Amniotic stem cell (primary cell): ENCODE measurements at places on chromosomes 2 and 18.

GRCh38 chr2:71069376-71069775 is 928 bp downstream of the NAGK start:
- no peak for DNase-seq

DNA sequence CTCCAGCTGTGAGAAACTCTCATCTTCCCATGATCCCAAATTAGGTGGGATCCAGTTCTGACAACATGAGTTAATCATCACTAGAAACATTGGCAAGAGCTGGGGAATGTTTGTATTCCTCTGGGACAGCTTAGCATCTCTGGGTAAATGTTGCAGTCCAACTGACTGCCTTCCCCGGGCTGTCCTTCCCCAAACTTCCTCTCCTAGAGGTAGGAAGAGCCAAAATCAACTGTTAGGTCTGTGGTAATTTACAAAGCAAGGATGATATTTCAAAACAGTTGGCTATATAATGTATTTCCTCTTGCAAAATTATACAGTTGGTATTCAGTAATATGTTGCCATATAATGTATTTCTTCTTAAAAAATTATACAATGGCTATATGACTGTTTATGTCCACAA is 148.5 kb downstream of the MGAT5 start:
- no peak for DNase-seq

DNA sequence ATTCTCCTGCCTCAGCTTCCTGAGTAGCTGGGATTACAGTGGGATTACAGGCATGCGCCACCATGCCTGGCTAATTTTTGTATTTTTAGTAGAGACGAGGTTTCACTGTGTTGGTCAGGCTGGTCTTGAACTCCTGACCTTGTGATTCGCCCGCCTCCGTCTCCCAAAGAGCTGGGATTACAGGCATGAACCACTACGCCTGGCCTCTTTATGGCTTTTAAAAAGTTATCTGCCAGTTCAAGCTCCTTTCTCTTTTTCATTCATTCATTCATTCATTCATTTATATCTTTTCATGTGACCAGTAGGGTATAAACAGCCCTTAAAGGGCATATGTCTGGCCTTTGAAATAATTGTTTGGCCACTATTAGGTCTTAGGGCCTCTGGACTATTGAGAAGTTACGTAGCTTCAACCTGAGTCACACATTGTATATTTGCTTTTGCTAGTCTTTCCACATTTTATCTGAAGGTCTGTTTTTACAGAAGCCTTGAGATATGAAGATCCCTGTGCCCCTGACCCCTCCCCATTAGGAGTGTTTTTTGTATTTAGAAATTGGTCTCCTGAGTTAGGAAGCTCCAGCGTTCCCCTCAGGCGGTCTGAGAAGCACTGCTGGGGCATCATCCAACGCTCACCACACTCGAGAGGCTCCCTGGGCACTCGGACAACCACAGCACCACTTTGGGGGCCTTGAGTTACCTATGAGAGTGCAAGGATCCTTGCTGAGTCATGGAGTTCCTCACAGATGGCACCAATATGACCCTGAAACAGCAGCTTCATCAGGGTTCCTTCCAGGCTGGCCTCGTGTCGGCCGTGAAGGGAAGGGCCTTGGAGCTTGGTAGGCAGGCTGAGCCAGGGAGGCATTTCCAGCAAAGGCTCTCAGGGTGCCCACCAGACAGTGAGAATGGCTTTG is 21.8 kb downstream of the FZD5 start:
- DNase-seq, result no peak

DNA sequence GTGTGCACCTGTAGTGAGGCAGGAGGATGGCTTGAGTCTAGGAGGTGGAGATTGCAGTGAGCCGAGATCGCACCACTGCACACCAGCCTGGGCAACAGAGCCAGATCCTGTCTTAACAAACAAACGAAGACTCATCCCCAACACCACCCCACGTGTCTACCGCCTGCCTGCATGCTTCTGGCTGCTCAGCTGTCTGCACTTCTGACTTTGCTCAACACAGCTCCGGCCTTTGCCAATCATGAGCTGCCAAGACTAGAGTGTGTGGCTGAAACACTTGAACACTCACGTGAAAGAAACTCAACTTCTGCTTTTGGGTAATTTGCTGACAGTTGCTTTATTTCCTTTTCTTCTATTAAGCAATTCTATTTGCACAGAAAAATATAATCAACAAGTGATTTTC is 32.1 kb upstream of the SP3 start:
- no peak for DNase-seq

DNA sequence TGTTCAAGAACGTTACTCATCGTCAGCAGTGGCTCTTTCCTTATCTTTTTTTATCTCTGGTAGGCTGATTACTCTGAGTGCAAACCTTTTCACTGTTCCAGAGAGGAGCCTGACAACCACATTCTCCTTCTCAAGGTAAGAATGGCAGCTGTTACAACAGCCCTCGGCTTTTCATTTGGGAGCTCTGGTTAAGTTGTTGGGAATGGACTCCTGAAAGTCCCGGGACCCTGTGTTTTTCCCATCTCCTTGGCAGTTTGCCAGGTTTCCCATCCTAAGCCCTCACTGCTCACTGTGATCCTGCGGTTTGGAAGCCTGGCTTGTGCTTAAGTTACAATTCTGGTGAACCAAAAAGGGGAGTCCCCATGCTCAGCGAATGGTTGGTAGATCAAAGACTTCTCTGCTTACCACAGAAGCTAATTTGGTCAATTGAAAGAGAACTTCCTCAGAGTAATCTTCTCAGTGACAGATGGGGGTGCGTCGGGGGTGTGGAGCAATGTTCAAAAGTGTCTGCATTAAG is 122.3 kb downstream of the LYPD6B start:
- no peak for DNase-seq

- DNase-seq, result no peak
These were observed 150.7 kb downstream of the COL4A4 start for GRCh38 chr2:227013330-227013729.

DNA sequence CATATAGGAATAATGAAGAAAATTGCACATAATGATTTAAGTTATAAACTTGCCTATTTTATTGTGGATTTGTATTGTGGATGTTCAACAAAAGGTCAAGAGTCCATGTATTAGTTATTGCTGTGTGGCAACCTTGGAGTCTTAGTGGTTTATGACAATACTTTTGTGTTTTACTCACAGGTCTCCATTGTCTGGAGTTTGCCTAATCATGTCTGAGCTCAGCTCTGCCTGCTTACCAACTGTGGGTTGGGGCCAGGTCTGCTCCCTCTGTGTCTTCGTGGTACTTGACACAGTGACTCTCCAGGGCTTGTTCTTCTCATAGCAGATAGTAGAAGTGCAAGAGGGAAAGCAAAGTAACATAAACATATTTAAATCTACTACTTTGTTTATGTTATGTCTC is 382.5 kb downstream of the CBLN2 start:
- DNase-seq, result no peak

DNA sequence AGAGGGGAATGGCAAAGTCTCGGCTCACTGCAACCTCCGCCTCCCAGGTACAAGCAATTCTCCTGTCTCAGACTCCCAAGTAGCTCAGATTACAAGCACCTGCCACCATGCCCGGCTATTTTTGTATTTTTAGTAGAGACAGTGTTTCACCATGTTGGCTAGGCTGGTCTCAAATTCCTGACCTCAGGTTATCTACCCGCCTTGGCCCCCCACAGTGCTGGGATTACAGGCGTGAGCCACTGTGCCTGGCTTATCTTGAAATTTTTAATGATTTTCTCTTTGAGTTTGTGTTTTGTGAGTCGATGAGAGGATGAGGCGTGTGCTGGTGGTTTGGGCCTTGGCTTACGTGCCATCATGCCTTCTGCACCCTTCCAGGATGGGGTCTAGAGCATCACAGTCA is 101.3 kb upstream of the ST3GAL5 start:
- DNase-seq, result no peak

DNA sequence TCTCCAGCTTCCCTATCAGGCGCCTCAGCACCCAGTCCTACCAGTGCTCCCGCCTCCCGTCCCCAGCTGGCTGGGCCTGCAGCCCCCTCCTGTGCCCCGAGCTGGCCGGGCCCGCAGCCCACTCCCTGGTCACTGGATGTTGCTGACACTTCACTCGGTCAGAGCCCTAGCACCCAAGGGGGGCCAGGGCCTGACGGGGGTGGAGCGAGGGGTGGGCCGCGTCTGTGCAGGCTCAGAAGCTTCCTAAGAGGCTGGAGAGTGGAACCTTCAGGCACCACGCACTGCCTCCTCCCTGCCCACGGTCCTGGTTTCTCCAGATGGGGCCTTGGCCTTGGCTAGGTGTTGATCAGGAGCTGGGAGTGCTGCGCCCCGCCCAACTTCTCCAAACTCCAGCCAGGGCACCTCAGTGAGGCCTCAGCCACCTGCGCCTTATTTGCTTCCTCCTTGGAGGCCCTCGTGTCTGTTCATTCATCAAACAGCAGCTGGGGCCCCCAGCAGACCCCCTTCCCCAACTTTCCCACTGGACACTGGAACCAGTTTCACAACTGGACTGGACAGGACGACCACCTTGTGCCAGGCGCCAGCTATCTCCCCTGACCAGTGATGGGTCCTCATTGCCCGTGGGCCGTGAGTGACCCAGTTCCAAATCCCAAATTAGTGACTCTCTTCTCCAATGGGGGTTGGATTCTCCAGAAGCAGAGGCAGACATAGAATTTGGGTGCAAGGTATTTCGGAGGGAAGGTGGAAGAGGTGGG is 16.7 kb downstream of the CAPN10 start:
- no peak for DNase-seq

DNA sequence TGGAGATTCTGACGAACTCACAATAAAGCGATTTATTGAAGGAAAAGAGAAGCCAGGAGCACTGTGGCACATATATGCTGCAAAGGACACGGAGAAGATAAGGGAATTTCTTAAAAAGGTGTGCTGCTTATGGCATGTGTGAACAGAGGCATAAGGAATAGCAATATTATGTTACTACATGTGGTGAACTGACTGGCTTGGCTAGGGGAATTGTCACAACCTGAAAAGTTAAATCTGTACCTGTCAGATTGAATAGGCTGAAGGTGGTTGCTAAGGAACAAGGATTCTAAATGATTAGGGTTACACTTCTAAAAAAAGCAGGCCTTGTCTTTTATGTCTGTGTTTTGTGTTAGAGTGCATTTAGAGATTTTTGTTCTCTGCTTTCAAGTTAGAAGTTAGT is 48.4 kb downstream of the KDM3A start:
- DNase-seq, result no peak

GRCh38 chr2:81136296-81136695 is 831.7 kb upstream of the LRRTM1 start:
- no peak for DNase-seq

- DNase-seq, result no peak
These were observed 38.5 kb downstream of the PSMG2 start for GRCh38 chr18:12741351-12741750.

DNA sequence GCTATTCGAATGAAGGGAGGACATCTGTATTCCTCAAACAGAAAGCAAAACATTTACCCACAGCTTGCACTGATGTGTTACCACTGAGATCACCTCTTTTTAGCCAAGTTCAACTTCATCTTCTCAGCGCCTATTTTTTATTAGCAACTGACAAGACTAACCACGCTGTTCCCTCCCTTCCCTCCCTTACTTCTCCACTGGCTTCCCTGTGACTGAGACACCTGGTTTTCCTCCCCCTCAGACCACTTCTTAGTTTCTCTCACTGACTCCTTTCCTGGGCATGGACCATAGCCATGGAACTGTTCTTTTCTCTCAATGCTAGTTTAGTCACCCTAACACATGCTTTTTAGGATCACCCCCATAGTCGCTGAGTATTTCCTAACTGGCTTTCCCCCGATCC is 3.3 kb downstream of the L3MBTL4 start:
- no peak for DNase-seq

DNA sequence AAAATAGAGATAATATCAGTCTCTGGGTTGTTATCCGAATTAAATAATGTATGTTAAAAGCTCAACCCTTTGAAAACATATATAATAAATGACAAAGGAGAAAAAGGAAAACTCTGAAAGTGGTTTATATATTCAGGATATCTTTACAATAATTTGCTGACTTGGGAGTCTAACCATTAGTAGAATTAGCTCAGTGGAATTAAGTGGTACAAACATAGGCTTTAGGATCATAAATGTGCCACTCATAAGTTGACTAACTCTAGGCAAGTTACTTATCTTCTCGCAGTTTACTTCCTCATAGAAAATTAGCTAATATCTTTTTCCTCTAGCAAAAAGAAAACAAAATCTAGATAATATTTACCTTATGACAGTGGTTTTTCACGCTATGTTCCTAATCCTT is 44.6 kb downstream of the HEATR5B start:
- DNase-seq, result no peak

DNA sequence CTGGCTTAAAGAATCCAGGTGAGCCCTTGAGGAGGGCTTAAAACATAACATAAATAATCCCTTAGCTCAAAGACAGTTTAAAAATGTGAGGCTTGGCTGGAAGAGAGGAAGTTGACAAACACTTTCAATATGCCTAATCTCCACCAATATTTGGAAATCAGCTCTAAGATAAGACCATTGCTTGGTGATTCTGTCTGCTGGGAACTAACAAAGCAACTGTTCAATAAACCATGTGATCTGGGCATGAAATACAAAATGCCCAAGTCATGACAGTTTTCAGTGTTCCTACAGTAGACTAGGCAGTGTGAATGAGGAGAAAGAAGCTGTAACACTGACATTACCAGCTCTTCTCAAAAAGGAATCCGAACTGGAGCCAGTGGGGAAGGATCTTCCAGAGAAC is 10.7 kb downstream of the MFF start:
- no peak for DNase-seq

DNA sequence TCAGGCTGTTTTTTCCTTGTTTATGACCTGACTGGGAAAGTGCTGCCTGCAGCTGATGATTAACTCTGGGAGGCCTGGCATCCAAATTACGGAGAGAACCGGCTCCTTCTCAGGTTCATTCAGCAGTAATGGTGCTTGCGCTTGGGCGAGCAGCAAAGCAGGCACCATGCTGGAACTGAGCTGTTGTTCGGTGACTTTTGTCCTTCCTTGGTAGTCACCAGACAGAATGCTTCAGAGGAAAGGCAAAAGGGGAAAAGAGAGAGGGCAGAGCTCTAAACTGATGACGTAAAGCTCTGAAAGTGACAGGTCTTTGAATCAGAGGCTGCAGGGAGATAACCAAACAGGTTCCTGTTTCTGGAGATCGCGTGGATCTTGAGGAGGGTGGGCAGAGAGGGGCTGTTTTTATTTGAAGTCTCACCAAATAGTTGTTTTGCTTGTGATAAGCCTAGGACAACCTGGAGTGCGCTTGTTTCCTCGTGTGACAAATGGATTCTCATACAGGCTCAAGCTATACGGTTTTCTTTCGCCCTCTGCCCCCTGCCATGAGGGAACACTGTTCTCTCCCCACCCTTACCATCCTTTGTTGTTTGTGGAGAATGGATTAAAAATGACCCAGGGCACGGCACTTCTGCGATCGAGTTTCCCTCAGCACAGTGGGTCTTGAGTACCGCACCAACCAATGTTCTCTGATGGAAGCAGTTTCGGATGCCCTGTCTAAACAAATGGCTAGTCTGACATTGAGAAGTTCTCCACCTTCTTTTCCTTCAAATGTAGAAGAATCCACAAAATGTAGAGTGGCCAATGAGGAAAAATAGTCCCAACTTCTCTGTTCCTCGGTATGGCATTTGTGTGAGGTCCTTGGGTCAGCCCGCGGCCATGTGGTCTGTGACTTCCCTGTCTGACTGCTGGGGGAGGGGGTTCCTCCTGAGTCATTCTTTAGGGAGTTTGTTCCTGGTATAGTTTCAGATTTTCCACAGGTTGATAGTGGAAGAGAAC is 1.3 kb downstream of the RASGRP3 start:
- no peak for DNase-seq
